Hindlimb muscle (tissue), 1 donor: ENCODE measurements at places on chromosomes 13 and 19.

GRCh38 chr13:40619479-40619814 is 47.0 kb downstream of the FOXO1 start:
- DNase-seq = no peak

- DNase-seq = no peak
These were observed 22.2 kb upstream of the PLPP2 start for GRCh38 chr19:313169-313987.

DNA sequence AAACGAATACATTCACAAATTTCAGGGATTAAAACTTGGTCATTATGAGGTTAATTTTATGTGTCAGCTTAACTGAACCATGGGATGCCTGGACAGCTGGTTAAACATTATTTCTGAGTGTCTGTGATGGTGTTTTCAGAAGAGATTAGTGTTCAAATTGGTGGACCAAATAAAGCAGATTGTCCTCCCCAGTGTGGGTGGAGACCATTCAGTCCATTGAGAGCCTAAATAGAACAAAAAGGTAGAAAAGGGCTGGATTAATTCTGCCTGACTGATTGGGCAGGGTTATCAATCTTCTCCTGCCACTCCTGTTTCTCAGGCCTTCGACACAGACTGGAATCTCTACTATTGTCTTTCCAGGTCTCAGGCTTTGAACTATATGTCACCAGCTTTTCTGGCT is 203.8 kb upstream of the SLITRK6 start:
- DNase-seq = no peak

GRCh38 chr19:2700660-2701360 is 1.7 kb downstream of the GNG7 start:
- no peak for DNase-seq

DNA sequence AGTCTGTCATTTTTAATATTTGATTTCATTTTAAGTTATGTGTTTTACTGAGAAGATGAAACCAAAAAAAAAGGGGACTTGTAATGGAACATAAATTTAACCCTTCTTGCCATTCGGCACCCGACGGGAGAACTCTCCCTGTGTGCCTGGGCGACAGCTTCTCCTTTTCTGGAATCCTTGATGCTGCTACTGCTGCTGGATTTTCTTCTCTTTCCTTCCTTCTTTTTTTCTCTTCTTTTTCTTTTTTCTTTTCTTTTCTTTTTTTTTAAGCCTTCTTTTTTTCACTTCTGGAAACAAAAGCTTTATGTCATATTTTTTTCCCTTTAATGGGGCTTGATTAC is 11.1 kb upstream of the ZNF536 start:
- no peak for DNase-seq

GRCh38 chr13:62251734-62252133 is 836.1 kb upstream of the PCDH20 start:
- no peak for DNase-seq

GRCh38 chr13:114124921-114125320 is 7.5 kb downstream of the RASA3 start:
- DNase-seq = no peak

- no peak for DNase-seq
These were observed 7.0 kb downstream of the NTN5 start for GRCh38 chr19:48665786-48666185.
